Hematopoietic multipotent progenitor cell (in vitro differentiated cells): ENCODE measurements at places on chromosomes 6 and 20. TPM values are rescaled to one million over a fixed set of nuclear protein-coding genes. Genes with fewer than 3 reads are reported as not detected.

DNA sequence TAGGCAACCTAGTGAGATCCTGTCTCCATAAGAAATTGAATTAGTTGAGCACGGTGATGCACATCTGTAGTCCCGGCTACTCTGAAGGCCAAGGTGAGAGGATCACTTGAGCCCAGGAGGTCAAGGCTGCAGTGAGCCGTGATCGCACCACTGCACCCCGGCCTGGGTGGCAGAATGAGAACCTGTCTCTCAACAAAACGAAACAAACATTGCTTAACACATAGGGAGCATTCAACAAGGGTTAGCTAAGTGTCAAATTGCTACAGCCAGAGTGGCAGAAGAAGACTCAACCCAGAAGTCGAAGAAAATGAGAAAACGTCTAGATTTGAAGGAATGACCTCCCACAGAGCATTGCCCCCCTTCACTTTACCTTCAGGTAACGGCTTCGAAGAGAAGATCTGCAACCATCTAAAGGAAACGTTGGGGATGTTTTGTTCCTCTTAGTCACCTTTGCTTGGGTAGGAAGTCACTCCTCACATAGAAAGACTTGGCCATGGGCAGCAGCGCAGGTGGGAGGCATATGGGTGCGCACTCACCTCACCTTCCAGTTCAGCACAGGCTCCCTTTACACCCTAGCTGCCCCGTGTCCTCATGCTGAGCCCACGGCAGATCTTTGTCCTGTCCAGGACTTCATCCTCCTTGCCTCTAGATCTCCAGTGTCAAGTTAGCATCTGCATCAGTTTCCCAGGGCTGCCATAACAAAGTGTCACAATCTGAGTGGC, 63.7 kb upstream of the SHLD1 start:
- DNase-seq = no peak

DNA sequence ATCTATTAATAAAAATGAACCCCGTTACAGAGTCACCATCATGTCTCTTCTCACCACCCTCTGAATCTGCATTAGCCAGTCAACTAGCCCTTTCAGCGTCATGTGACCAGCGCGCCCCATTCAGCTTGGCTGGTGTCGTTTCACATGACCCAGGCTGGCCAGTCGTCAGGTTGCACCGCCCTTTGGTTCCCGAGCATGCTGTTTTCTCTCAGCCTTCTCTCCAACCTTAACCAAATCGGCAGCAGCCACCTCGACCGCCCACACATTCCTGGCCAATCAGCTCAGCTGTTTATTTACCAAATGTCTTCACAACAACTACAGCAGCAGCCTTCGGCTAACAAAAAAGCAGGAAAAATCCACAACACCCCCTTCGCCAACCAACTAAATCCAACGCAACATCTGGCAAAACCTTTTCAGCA, 5.6 kb downstream of the SRSF3 start:
- no peak for DNase-seq

DNA sequence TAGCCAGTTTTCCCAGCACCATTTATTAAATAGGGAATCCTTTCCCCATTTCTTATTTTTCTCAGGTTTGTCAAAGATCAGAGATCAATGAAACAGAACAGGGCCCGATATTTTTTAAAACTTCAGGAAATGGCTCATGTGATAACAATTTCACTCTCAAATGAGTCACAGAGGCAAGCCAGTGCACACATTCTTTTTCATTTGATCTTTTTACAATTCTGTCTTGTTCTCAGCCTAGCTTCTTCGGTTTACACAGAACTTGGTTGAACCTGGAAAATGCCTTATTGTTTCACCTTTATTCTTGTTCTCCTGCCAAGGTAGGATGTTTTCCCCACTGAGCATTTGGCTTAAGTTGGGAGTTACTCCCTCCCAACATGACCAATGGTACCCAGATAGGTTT, 258.9 kb downstream of the COL12A1 start:
- DNase-seq = no peak

- no peak for DNase-seq
Measured at GRCh38 chr20:10646006-10646405, 27.8 kb downstream of the JAG1 start.

XKR7 gene
- total RNA-seq = under 0.01 TPM

VSX1 gene
- total RNA-seq = not detected

- no peak for DNase-seq
Measured at GRCh38 chr20:4441191-4441590, 280.5 kb upstream of the PRND start.

DNA sequence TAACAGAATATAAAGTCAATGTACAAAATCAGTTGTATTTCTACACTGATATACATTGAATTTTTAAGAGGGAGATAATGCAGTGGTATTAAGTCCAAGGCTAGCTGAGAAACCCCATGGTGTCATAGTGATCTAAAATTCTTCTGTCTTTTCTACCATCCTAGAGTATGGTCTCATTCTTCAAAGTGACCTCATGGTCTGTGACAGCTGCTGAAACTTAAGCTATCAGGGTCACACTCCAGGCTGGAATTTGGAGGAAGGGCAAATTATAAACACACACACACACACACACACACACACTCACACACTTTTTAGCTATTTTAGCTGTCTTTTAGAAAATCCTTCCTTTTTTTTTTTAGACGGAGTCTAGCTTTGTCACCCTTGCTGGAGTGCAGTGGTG, 47.3 kb upstream of the DYNLRB1 start:
- no peak for DNase-seq

DNA sequence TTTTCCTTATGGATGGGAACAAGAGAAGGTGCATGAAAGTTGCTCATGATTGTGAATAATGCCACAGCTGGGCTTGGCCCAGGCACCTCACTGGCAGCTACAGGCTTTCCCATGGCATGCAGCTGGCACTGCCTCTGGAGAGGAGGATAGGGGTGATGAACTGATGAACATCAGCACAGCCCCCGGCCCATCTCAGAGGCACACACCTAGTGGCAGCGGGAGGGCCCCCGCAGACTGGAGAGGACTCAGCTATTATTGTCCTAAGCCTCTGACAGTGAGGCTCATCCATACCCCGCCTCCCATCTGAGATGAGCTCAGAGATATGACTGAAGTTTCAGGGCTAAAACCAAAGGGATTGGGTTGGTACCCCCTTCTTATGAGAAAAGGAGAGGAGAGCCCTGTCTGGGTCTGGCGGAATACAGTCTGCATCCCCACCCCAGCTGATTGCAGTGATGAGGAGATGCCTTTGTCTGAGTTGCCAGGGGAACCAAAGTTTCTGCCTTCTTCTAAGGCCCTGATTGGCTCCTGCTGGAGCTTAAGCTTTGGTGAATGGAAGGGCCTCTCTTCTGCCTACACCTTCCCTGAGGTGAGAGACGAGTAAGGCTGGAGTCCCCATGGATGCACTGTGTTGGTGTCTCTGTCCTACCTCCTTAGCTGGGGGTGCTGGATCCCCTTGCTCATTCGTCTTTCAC, 27.6 kb upstream of the EPB41L1 start:
- no peak for DNase-seq

GRCh38 chr6:157550114-157550989, 169.4 kb downstream of the ZDHHC14 start:
- no peak for DNase-seq

DNA sequence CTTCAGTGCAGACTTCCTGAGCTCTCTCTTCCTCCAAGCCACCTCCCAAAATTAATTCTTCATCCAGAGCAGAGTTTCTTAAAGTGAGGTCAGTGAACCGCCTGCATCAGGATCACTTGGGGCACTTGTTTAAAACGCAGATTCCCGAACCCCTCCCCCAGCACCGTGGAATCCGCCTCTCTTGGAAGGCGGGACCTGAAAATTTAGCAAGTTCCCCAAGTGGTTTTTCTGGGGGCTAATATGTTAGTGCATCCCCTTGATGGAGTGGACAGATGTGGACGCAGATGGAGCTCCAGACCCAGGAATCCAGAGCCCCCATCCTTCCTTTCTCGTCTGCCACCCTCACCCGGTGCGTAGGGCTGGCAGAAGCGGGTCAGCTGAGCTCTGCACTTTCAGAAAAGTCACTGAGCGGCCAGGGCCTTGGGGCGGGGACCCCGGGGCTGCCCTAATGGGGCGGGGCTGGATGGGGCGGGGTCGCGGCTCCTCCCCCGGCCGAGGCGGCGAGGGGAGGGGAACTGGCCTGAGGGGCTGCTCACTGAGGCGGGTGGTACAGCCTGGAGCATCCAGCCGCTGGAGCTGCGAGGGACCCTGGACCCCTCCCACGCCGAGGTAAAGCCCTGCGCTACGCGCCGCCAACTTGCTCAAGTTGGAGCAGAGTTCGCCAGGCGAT, at the start of the genes DEFB124 and REM1:
Gene DEFB124 (minus strand): TSS at position 370 of the 670 bp plus-strand sequence. CDS start 2,114 bp downstream, outside the sequence.
Gene REM1 (plus strand): TSS at position 531 of the 670 bp plus-strand sequence. CDS start 1,158 bp downstream, outside the sequence.
- no peak for DNase-seq

MYL9 gene
- 0.81 TPM for total RNA-seq

GRCh38 chr20:53847139-53847836, 223.1 kb downstream of the BCAS1 start:
- peak; percentile 43 for DNase-seq

- no peak for DNase-seq
Measured at GRCh38 chr20:57691699-57692098, 18.1 kb downstream of the PMEPA1 start.

CCN2 gene
- 0.54 TPM for total RNA-seq

DNA sequence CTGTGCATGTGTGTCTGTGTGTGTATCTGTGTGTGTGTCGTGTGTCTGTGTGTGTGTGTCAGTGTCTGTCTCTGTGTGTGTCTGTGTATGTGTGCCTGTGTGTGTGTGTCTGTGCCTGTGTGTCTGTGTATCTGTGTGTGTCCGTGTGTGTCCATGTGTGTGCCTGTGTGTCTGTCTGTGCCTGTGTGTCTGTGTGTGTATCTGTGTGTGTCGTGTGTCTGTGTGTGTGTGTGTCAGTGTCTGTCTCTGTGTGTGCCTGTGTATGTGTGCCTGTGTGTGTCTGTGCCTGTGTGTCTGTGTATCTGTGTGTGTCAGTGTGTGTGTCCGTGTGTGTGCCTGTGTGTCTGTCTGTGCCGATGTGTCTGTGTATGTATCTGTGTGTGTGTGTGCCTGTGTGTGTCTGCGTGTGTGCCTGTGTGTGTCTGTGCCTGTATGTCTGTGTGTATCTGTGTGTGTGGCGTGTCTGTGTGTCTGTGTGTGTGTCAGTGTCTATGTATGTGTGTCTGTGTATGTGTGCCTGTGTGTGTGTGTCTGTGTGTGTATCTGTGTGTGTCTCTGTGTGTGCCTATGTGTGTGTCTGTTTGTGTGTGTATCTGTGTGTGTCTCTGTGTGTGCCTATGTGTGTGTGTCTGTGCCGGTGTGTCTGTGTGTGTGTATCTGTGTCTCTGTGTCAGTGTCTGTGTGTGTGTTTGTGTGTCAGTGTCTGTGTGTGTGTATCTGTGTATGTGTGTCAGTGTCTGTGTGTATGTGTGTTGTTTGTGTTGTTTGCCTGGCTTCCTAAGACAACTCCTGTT, 11.6 kb downstream of the SNPH start:
- no peak for DNase-seq

GRCh38 chr6:138431256-138432062, 27.4 kb downstream of the HEBP2 start:
- no peak for DNase-seq

- DNase-seq = no peak
Measured at GRCh38 chr6:75065523-75065922, 140.3 kb downstream of the COL12A1 start.
